ENCODE measurements at places on chromosomes 12 and 14.

GRCh38 chr12:56683-57346, 9.8 kb upstream of the IQSEC3 start:
- peaks cover 66% of the 10 kb centered on the region for H3K27me3 ChIP-seq
- no peaks in the 10 kb centered on the region for H3K4me1 ChIP-seq
- no peak overlapping the region for H3K27ac ChIP-seq
- H3K36me3 ChIP-seq: no peaks in the 10 kb centered on the region

DNA sequence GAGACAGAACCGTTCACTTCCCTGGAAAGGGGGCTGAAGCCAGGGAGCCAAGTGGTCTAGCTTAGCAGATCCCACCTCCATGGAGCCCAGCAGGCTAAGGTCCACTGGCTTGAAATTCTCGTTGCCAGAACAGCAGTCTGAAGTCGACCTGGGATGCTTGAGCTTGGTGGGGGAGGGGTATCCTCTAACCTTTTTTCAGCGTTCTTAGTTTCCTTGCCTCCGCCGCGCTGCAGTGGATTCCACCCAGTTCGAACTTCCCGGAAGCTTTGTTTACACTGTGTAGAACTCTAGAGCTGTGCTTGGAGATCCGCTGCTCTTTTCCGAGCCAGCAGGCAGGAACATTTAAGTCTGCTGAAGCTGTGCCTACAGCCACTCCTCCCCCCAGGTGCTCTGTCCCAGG, 45.2 kb upstream of the FKBP4 start:
- no peak overlapping the region for H3K4me3 ChIP-seq
- H3K27ac ChIP-seq: no peak overlapping the region
- no peaks in the 10 kb centered on the region for H3K36me3 ChIP-seq

DNA sequence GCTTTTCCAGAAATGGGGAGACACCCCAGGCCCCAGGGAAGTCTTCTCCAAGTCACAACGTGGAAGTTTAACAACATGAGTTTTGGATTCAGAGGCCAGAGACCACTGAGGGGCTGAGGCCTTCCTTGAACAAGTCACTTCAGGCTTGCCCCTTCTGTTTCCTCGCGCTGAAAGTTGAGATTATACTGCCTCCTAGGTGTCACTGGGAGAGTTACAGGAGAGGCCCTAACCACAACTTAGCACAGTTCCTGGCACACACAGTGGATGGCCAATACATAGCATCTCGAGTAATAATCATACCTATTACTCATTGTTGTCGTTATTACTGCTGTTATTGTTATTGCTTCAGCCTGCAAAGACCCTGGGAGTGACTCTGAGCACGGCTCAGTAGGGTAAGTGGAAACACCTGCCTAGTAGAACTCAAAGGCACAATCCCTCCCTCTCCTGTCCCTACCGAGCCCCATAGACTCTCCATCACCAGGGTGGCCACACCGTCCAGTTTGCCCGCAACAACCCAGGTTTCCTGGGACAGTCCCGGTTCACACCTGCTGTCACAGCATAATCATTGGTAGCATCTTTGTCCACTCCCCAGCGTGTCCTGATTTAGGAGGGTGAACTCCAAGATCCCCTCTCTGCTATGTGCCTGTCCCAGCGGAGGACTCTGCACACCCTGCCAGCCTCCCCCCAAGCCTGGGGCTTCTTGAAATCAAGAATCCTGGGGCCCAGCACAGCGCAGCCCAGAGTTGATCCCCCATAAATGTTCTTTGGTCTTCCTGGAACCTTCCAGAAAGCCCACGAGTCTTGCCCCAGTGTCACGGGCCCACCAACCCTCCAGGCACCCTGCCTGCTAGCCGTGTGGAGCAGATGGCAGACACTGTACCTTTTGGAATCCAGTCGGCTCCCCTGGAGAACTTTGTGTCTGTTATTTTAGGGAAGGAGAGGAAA, 85.0 kb downstream of the SYNE3 start:
- H3K27ac ChIP-seq: no peak overlapping the region
- no peaks in the 10 kb centered on the region for H3K27me3 ChIP-seq
- peaks cover 66% of the 10 kb centered on the region for H3K36me3 ChIP-seq
- no peak overlapping the region for H3K4me3 ChIP-seq
- H3K4me1 ChIP-seq: peaks cover 4% of the 10 kb centered on the region

GRCh38 chr12:66013224-66013623, 117.3 kb downstream of the LLPH start:
- H3K27me3 ChIP-seq: no peaks in the 10 kb centered on the region
- H3K4me1 ChIP-seq: no peaks in the 10 kb centered on the region
- DNase-seq: no peak
- H3K4me3 ChIP-seq: no peak overlapping the region
- no peaks in the 10 kb centered on the region for H3K36me3 ChIP-seq

DNA sequence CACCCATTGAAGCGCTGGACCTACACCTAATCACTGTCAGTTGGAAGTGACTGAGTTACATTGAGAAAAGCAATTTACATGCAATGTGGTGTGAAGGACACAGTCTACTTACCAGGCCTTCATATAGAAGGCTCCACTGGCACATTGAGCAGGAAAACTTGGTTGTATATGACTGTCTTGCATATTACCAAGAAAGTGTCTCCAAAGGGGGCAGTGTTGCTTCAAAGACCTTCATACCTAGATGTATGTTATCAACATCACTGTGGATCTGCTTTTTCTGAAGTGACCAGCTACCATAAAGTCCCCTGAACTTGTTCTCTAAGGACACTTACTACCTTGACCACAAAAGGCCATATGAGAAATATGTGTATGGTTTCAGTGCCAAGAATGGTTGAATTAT, 64.1 kb downstream of the NELL2 start:
- H3K4me3 ChIP-seq: no peak overlapping the region
- no peaks in the 10 kb centered on the region for H3K4me1 ChIP-seq
- H3K27ac ChIP-seq: no peak overlapping the region

GRCh38 chr12:91846466-91847055, 299.1 kb downstream of the BTG1 start:
- no peaks in the 10 kb centered on the region for H3K4me1 ChIP-seq
- no peaks in the 10 kb centered on the region for H3K27me3 ChIP-seq
- no peak overlapping the region for H3K27ac ChIP-seq
- no peak overlapping the region for H3K4me3 ChIP-seq

DNA sequence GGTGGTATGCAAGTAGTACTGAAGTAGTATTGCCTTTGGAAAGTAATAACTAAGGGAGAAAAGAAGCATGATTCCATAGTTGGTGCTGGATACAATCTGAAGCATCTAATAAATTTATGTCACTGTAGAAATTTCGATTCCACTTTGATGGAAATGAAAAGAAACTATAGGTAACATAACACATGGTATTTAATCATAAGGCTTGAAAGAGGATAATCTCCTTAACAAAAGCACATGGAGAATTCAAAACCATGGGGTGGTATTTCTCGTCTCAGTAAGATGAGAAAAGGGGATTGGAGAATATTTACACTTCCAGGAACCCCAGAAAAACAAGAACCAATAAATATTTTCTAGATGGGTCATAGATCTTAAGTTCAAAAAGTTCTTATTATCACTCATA, 72.7 kb downstream of the NDUFA12 start:
- no peak for DNase-seq
- no peak overlapping the region for H3K4me3 ChIP-seq
- H3K4me1 ChIP-seq: no peaks in the 10 kb centered on the region
- no peaks in the 10 kb centered on the region for H3K36me3 ChIP-seq
- no peaks in the 10 kb centered on the region for H3K27me3 ChIP-seq

GRCh38 chr14:89911010-89911919, 43.3 kb downstream of the EFCAB11 start:
- peak overlapping the region; percentile 67 for H3K27ac ChIP-seq
- no peaks in the 10 kb centered on the region for H3K36me3 ChIP-seq
- no peak for DNase-seq
- H3K4me3 ChIP-seq: no peak overlapping the region
- H3K27me3 ChIP-seq: no peaks in the 10 kb centered on the region

- no peaks in the 10 kb centered on the region for H3K27me3 ChIP-seq
- no peaks in the 10 kb centered on the region for H3K36me3 ChIP-seq
- no peak overlapping the region for H3K27ac ChIP-seq
- H3K4me1 ChIP-seq: peaks cover 17% of the 10 kb centered on the region
- H3K4me3 ChIP-seq: no peak overlapping the region
- DNase-seq: no peak
Measured at GRCh38 chr12:123449856-123450255, 8.1 kb upstream of the SNRNP35 start.

DNA sequence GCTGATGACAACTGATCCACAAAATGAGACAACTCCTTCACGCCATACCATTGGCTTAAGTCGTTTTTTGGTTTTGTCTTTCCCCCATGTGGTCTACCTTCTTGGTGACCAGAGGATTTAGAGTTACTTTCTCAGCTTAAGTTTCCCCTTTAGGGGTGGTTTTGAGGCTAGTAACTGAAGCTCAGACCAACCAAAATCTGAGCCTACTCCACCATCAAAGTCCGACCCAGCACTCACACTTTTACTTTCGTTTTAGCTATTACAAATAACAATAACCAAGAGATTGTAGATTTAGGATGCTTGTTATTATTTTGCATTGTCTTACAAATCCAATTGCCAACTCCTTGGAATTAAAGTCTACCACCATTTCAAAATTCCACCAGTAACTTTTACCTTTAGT, 130.6 kb upstream of the MDM1 start:
- H3K36me3 ChIP-seq: no peaks in the 10 kb centered on the region
- H3K27ac ChIP-seq: no peak overlapping the region
- DNase-seq: no peak
- H3K4me3 ChIP-seq: no peak overlapping the region
- H3K27me3 ChIP-seq: no peaks in the 10 kb centered on the region

- H3K4me1 ChIP-seq: no peaks in the 10 kb centered on the region
- no peak overlapping the region for H3K27ac ChIP-seq
- DNase-seq: no peak
- no peaks in the 10 kb centered on the region for H3K27me3 ChIP-seq
Measured at GRCh38 chr12:98352835-98353234, 162.6 kb upstream of the TMPO start.

DNA sequence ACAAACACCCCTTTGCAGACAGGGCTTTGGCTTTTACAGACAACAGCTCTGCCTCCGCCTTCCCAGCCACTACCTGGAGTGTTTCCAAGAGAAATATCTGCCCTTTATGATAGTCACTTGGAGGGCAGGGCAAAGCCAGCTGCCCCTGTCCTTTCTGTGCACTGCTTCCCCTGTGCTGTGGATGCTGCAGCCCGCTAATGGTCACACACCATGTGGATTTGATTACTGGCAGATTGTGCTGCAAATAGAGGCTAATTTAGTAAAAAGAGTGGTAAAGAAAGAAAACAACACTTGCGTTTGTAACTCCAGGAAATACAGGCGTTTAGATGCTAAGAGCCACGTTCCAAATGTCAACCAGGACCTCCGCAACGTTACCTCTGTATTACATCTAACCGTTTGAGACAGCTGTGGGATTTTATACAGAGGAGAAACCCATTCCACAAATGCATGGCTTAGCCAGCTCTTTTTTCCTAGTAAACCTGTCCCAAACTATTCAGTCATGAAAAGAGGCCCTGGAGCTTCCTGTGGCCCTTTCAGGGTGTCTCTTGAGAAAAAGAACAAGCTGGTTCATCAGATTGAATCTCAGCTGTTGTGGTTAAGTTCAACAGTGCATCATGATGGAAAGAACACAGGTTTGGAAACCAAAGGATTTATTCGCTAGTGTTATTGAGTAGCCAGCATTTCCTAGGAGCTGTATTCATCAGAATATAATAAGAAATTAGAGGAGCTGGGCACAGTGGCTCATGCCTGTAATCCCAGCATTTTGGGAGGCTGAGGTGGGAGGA, 30.1 kb upstream of the PWP1 start:
- no peak overlapping the region for H3K4me3 ChIP-seq
- H3K27me3 ChIP-seq: no peaks in the 10 kb centered on the region
- H3K36me3 ChIP-seq: peaks cover 8% of the 10 kb centered on the region
- no peak overlapping the region for H3K27ac ChIP-seq

DNA sequence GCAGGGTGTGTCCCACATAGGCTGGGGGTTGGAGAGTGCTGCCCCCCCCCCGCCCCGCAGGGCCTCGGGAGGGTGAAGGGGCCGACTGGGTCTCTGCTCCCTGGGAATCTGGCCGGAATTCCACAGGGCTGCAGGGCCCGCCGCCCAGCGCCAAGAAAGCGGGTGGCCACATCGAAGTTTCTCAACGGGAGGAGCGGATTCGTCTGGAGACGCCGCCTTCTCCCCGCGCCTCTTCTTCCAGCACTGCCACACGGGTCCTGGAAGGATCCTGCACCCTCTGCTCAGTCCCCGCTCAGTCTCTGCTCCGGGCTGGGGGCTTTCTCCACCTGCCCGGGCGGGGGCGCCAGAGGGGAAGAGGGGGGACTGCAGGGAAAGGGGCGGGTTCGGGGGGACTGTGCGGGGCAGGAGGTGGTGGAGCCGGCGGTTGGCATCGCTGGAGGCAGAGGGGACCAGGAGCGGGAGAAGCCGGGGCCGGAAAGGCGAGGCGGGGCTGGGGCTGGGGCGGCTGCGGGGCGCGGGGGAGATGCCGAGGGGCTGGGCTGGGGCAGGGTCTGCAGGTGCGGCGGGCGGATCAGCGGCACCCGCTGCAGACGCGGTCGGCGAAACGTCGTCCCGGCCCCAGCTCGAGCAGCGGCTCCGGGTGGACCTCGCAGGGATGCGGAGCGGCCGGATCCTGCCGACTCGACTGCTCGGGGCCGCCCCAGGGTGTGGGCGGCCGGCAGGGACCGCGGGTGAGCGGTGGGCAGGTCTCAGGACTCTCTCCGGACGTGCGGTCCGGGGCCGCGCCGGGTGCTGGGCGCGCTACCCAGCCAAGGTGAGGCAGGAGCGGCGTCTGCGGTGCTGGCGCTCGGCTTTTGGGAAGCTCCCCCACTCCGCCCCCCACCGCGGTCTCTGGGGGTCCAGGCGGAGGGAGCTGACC, 811.4 kb upstream of the TMEM132C start:
- no peak for DNase-seq
- no peaks in the 10 kb centered on the region for H3K36me3 ChIP-seq
- H3K4me3 ChIP-seq: peak overlapping the region; percentile 28
- peaks cover 32% of the 10 kb centered on the region for H3K27me3 ChIP-seq

- H3K4me3 ChIP-seq: no peak overlapping the region
- peak overlapping the region; percentile 29 for H3K27ac ChIP-seq
- H3K4me1 ChIP-seq: peaks cover 7% of the 10 kb centered on the region
- H3K36me3 ChIP-seq: no peaks in the 10 kb centered on the region
- no peaks in the 10 kb centered on the region for H3K27me3 ChIP-seq
Measured at GRCh38 chr14:34722723-34723545, 8.5 kb upstream of the CFL2 start.

GRCh38 chr12:116057356-116057755, 220.1 kb downstream of the MED13L start:
- H3K36me3 ChIP-seq: no peaks in the 10 kb centered on the region
- no peak for DNase-seq
- H3K27me3 ChIP-seq: no peaks in the 10 kb centered on the region
- no peak overlapping the region for H3K4me3 ChIP-seq
- no peak overlapping the region for H3K27ac ChIP-seq
